ENCODE measurements at places on chromosomes 4 and X. TPM values are rescaled to one million over a fixed set of nuclear protein-coding genes. Genes with fewer than 3 reads are reported as not detected.

DNA sequence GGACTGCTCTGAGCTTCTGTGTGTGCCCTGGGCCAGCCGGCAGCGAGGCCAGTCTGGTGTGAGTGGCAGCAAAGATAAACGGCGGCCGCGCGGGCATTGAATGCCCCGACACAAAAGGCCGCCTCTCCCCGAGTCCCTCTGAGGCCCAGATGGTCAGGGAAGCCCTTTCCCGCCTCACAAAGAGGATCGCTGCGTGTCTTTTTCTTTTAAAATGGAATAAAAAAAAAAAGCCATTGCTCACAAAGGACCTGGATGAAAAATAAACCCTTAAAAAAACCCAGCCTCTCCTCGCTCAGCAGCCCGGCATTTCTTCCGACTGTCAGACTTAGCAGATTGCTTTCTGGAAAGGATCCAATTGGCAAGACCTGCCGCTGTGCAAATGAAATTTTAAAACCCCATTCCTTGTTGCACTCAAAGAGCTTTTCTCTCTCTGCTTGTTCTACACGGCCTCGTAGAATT is 578.7 kb downstream of the BCOR start:
- no peak for DNase-seq
- H3K27me3 ChIP-seq, result no peaks in the 10 kb centered on the region
- H3K4me3 ChIP-seq, result no peak overlapping the region
- H3K27ac ChIP-seq, result no peak overlapping the region

DNA sequence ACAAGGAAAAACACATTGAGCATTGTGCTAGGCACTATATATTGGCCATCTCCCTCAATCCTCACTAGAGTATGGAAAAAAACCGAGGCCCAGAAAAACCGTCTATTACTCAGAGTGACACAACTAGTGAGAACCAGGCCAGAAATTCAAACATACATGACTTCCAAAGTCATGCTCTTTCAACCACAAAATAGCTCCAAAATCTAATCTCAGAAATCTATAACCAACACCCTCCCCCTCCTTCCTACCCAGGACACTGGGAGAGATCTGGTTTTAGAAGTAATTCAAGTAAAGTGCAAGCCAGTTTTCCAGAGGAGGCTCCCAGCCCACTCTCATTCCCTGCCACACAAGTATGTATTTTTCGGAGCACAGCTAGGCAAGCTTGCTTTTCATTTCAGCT is 7.6 kb downstream of the HS3ST1 start:
- H3K27ac ChIP-seq, result no peak overlapping the region
- H3K4me1 ChIP-seq, result no peaks in the 10 kb centered on the region
- no peak overlapping the region for H3K4me3 ChIP-seq
- DNase-seq, result no peak
- no peaks in the 10 kb centered on the region for H3K27me3 ChIP-seq

F8A2 gene
- not detected for total RNA-seq

FGD1 gene
- 0.07 TPM for total RNA-seq

CAMK2D gene
- 0.33 TPM for total RNA-seq

- no peak for DNase-seq
- no peak overlapping the region for H3K27ac ChIP-seq
- no peaks in the 10 kb centered on the region for H3K4me1 ChIP-seq
Observed at GRCh38 chr4:75886104-75886503, 16.1 kb downstream of the PPEF2 start.

FAM149A gene
- not detected for total RNA-seq

DNA sequence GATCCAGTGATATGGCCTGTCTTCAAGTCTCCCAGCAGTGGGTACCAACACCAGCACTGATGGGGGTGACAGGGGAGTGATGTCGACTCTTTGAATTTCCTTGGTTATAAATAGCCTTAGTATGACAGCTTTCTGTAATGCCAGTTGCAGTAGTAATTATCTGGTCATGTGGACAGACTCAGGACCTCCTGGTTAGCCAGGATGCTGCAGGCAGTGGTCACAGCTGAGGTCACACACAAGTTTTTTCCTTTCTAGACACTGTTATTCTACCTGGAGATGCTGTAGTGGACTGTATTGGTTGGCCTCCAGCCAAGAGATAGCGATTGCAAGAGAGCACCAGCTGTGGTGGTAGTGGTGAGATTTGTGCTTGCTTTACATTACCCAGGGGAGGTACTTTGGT is 63.6 kb downstream of the UPRT start:
- no peaks in the 10 kb centered on the region for H3K27me3 ChIP-seq
- H3K36me3 ChIP-seq, result no peaks in the 10 kb centered on the region
- H3K27ac ChIP-seq, result no peak overlapping the region
- no peaks in the 10 kb centered on the region for H3K4me1 ChIP-seq
- no peak overlapping the region for H3K4me3 ChIP-seq
- DNase-seq, result no peak

DNA sequence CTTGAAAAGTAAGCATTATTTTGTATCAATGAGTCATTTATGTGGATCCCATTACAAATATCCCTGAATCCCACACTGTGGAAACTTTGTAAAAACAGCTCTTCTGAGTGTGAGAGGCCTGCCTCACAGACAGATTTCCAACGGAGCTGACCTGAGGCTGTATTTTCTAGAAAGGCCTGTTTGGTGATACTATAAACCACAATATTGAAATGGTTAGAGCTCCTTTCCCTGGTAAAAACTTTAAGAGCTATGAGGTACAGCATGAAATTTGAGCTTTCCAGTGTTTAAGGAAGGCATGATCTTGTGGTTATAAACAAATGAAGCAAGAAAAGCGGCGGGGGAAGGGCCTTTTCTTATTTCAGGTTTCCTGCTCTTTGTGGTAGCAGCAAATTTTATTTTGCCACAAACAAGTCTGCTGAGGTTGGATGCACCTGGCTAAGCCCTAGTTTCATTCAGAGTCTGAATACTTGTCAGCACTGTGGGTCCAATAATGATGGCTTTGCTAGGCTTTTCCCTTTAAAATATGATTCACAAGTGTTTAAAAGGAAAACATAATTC is 86.8 kb upstream of the ETNPPL start:
- no peaks in the 10 kb centered on the region for H3K4me1 ChIP-seq
- no peak for DNase-seq
- H3K27me3 ChIP-seq, result no peaks in the 10 kb centered on the region
- no peak overlapping the region for H3K4me3 ChIP-seq
- no peaks in the 10 kb centered on the region for H3K36me3 ChIP-seq
- H3K27ac ChIP-seq, result peak overlapping the region; percentile 32

LRAT gene
- total RNA-seq, result 0.09 TPM

- H3K27me3 ChIP-seq, result no peaks in the 10 kb centered on the region
- no peak overlapping the region for H3K4me3 ChIP-seq
- H3K36me3 ChIP-seq, result no peaks in the 10 kb centered on the region
- H3K4me1 ChIP-seq, result no peaks in the 10 kb centered on the region
- DNase-seq, result peak; percentile 27
Observed at GRCh38 chr4:21765810-21766407, 182.7 kb downstream of the KCNIP4 start.

DNA sequence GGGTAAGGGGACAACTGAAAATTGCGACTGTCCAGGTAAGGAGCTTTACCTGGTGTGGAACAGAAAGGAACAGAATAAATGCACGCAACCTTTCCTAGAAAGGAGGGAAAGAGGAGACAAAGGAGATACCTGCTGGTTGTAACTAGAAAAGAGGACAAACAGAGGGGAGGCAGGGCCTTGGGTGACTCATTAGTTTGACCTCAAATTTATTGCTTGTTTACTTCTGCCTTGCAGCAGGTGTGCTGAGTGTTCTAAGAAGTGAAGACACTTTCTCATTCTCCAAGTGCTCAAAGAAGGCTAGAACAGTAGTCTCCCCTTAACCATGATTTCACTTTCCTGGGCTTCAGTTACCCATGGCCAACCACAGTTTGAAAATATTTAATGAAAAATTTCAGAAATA is 123.1 kb upstream of the BOD1L1 start:
- H3K36me3 ChIP-seq, result no peaks in the 10 kb centered on the region
- no peaks in the 10 kb centered on the region for H3K4me1 ChIP-seq
- no peak overlapping the region for H3K4me3 ChIP-seq
- no peaks in the 10 kb centered on the region for H3K27me3 ChIP-seq

DNAAF6 gene
- not detected for total RNA-seq

DNA sequence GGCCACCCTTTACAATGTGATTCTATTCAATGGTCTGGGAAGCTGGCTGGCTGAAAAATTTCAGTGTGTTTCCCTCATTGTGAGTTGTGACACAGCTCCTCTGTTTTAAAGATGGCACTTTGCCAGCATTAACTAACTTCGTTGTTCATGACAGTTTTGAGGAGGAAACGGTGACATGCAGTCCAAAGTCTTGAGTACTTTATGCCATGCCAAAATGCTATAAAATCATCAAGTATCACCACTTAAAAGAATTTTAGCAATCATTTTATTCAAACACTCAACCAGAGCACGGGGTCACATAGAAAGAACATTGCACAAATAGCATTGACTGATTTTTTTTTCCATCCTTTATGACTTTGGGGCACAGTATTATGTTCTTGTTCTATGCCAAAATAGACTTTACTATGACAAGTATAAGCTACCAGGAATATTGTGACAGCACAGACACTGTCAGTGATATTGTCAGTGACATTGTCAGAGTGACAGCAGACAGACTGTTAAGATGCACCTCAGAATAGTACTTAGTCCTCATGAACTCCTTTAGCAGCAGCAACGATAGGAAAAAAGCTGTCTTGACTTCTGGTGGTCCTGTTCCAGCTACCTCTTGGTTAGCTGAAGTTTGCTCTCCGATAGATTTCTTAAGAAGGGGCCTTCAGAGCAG is 46.7 kb downstream of the CXCL13 start:
- no peaks in the 10 kb centered on the region for H3K36me3 ChIP-seq
- no peaks in the 10 kb centered on the region for H3K4me1 ChIP-seq
- no peak for DNase-seq
- no peaks in the 10 kb centered on the region for H3K27me3 ChIP-seq
- H3K27ac ChIP-seq, result no peak overlapping the region
- no peak overlapping the region for H3K4me3 ChIP-seq

DNA sequence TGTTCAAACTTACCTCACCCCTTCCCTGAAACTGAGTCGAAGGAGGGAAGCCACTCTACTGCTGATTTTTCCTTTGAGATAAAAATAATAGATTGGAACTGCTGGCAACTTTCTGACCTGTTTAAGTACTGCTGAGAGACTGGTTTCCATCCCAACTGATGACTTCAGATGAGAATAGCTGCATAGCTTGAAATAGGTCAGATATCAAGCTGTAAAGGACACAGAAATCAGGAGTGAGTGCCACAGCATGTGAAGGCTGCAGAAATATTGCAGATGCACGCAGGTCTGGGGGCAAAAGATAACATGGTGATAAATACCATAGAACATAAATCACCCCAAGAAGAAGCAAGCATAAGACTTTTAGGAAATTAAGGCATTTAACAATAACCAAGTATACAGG is 923.2 kb downstream of the SH3BGRL start:
- H3K27ac ChIP-seq, result no peak overlapping the region
- DNase-seq, result no peak
- no peak overlapping the region for H3K4me3 ChIP-seq
- H3K4me1 ChIP-seq, result no peaks in the 10 kb centered on the region
- H3K36me3 ChIP-seq, result no peaks in the 10 kb centered on the region

All from K562 (cell line).